ENCODE measurements at places on chromosomes 16 and 17. TPM values are rescaled to one million over a fixed set of nuclear protein-coding genes. Genes with fewer than 3 reads are reported as not detected.

PRAC1 gene
- total RNA-seq: not detected

- no peak for DNase-seq
These were observed 59.9 kb upstream of the CDH5 start for GRCh38 chr16:66306366-66307150.

MLKL gene
- total RNA-seq: 40.6 TPM

GRCh38 chr17:33901085-33901484, 354.0 kb upstream of the CCL2 start:
- no peak for DNase-seq

SULT1A4 gene
- total RNA-seq: 3.8 TPM

Data from CD4-positive, alpha-beta memory T cell (primary cell).